ENCODE measurements at places on chromosomes 3 and 15. TPM values are rescaled to one million over a fixed set of nuclear protein-coding genes. Genes with fewer than 3 reads are reported as not detected.

DNA sequence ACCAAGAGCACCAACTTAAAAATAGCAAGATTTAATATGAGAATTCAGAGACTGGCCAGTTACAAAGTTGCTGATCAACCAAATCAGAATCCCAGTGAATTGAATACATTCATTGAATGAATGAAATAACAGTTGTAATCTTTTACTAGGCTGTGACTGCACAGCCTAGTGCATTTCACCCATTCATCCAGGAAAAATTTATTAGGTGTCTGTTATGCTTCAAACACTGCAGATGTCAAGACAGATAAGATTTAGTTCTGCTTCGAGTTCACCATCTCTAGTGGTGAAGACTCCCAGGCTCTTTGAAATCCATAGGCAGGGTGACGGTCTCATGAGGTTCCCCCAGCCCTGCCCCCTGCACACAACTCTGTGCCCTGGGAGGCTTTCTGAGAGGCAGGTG, 28.9 kb downstream of the TGM4 start:
- no peak for DNase-seq

HPS3 gene
- total RNA-seq, result 14.4 TPM

- DNase-seq, result no peak
These were observed 9.9 kb downstream of the ZIC1 start for GRCh38 chr3:147418808-147419701.

DNA sequence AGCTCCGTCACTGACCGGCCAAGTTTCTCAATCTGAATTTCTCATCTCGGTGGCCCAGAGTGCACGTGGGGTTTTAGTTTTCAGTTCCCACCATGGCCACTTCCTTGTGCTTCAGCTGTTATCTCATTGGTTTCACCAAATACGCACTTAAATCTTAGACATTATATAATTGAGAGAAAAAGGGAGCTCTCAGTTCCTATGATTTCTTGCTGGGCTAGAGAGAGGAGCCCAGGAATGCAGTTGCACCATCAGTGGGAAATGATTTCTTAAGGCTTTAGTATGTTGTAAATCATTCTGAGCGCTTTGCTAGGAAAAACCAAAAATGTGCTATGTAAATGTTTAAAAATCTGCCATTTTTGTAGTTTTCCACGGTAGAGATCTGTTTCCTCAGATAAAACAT, 53.2 kb downstream of the OXNAD1 start:
- no peak for DNase-seq

DNA sequence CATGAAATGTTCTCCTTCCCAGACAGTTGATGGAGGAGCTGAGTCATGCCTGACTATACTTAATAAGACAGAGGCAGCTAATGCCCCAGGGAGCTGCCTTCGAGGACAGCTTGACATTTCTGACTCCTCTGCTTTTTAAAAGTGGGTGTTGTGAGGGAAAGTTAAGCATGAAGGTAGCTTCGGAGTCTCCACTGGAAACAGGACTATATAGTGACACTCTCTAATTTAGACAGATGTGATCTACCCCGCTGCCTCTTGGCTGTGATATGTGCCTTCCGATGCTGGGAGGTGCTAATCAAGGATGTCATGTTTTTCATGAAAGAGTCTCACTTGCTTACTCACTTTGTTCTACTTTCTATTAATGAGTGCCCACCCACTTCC, 72.7 kb downstream of the IL1RAP start:
- no peak for DNase-seq

DNA sequence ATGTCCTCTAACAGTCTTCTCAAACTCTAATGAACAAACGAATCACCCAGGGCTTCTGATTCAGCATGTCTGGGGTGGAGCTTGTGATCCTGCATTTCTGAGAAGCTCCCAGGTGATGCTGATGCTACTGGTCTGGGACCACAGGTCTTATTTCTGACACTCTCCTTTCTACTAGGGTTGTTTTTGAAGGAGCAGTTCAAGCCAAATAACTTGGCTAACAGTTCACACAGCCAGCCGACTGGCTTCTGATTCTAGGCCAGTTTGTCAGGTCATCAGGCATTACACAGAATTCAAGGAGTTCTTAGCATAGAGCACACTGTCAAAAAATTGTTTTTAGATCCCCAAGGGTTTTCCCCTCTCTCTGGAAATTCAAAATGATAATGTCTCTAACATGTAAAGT, 100.7 kb downstream of the TIGIT start:
- DNase-seq, result no peak

DNA sequence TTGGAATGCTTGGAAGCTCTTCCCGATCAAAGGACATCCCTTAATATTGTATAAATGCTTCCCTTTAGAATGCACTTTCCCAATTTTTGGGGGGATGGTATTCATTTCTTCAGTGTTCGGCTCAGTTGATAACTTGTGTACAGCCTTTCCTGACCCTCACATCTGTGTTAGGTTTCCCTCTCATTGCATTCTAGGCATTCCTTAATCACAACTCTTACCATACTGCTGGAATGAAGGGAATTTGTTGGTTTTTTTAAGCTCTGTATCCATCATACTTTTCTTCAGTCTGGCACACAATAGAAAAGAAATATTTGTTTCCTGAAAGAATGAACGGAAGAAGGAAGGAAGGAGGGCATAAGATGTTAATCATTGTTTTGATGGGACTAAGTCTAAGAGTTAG, 119.5 kb downstream of the CHST2 start:
- no peak for DNase-seq

DNA sequence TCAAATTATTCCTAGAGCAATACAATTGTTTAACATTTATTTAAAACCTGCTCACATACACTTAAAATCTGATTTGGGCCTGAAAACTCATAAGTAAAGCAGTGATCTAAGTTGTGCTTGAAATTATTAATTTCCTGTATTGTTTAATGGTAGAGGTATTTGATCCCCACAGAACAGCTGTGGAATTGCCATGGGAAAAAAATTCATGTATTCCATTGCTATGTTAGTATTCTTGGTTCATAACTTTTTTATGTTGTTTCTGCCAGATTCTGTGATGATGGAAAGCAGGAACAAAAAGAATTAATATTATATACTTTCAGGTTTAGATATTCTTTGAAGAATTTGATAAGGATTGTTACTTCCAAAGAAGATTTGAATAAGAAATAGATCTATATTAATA, 831.5 kb upstream of the NR2F2 start:
- no peak for DNase-seq

PLA2G4E gene
- total RNA-seq, result not detected

- DNase-seq, result no peak
These were observed 2.6 kb downstream of the LTF start for GRCh38 chr3:46462111-46462510.

GRCh38 chr3:73072634-73073033, 11.2 kb downstream of the EBLN2 start:
- DNase-seq, result no peak

DNA sequence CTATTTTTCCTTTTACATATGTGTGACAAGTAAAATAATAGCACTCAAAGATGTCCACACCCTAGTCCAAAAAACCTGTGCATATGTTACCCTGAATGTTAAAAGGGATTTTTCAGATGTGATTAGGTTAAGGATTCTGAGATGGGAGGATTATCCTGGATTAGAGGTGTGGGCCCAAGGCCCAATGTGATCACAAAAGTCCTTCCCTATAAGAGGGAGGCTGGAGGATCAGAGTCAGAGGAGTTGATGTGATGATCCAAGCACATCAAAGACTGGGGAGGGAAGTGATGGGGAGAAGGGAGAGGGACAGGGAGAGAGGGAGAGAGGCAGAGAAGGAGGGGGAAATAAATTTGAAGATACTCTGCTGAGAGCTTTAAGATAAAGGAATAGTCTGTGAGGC, 512.6 kb downstream of the PLOD2 start:
- DNase-seq, result no peak

- DNase-seq, result no peak
These were observed 667.8 kb upstream of the NAALADL2 start for GRCh38 chr3:174191380-174191779.

DNA sequence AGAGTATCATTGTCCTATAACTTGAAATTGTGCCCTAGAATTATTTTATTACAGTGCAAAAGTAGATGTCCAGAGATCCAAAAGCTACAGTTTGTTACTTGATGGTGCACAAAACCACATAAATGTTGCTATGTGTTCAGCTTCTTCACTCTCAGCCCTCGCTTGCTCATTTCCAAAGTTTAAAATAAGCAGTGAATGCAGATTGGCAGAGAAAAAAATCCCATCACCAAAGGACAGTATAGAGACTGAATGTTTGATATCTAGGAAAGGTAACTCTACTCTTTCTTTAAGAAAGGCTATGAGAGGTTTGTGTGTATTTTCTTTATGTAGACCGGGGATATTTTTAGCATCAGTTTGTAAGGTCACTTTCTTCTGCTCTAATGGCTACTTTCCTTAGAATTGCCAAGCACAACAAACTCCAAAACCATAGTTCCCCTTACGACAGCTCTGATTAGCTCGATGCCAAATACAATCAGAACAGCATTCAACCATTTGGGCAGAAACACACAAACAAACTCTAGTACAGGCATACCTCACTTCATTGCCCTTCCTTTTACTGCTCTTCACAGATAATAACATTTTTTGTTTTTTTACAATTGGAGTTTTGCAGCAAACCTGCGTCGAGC, 164.1 kb upstream of the CCDC54 start:
- DNase-seq, result no peak

NR1I2 gene
- 0.29 TPM for total RNA-seq

SH2D7 gene
- not detected for total RNA-seq

GRCh38 chr3:111582120-111582474, 13.0 kb downstream of the ZBED2 start:
- no peak for DNase-seq

SLC6A1 gene
- total RNA-seq, result 0.32 TPM

COL6A5 gene
- not detected for total RNA-seq

DNA sequence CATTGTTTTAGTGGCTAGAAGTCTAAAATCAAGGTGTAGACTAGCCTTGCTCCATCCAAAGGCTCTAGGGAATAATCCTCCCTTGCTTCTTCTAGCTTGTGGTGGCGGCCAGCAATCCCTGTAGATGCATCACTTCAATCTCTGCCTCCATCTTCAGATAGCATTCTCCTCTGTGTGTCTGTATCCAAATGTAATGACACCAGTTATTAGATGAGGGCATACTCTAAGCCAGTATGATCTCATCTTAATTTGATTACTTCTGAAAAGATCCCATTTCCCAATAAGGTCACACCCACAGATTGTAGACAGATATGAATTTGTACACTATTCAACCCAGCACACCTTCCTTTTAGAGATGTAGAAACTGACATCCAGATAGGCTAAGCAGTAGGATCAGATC, 334.5 kb upstream of the KCNMB2 start:
- DNase-seq, result no peak

GRCh38 chr15:74763416-74763815, 14.8 kb downstream of the CYP1A2 start:
- no peak for DNase-seq

- DNase-seq, result no peak
These were observed 102.2 kb downstream of the ABI3BP start for GRCh38 chr3:100891033-100891432.

BCHE gene
- 27.1 TPM for total RNA-seq

DAZL gene
- not detected for total RNA-seq

HTR3E gene
- total RNA-seq, result not detected

DNA sequence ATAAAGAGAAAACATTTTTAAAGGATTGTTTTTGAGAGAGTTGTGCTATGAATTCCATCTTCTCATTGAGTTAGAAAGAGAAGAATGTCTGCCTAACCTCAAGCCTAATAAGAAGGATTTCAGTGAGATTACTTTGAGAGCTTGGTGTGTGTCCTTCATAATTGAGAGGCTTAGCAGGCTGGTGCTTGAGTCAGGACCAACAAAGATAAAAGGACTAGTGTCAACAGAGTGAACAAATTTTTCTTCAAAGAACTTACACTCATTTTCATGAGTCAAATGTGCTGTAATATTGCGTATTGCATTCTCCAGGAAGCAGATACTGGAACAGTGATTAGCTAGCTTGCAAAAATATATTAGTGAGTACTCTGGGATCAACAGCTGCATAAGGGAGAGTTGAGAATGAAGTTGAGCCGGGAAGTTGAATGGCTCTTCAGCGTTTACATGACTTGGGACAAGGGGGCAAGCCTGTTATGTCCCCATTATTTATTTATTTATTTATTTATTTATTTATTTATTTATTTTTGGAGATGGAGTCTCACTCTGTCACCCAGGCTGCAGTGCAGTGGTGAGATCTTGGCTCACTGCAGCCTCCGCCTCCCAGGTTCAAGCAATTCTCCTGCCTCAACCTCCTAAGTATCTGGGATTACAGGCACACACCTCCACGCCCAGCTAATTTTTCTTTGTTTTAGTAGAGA, 37.5 kb upstream of the SLITRK3 start:
- no peak for DNase-seq

DNA sequence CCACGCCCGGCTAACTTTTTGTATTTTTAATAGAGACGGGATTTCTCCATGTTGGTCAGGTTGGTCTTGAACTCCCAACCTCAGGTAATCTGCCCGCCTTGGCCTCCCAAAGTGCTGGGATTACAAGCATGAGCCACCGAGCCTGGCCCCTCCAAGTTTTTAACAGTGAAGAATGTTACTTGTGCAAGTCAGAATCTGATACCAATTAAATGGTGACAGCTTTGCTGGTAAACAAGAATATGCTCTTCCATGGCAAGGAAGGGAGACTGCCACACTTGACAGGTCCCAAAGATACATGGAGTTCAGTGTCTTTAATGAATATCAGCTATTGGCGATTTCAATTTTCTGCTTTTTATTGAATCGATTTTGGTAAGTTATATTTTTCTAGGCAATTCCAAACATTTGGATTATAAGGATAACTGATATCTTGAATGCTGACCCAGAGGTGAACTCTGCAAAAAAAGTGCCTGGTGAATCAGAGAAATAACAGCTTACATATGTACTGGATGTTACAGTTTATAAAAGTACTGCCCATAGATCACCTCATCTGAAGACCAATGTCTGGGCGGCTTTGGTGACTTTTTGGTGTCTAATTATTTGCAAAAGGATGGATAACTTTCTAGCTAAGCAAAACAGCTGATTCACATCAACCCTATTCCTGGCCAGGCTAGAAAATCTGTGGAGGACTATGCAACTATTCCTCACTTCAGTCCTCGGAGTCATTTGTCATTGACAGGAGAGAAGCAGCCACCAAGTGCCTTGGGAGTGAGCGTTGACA, 1.2 kb downstream of the PARP16 start:
- DNase-seq, result no peak

GRCh38 chr3:56389183-56389830, 79.0 kb downstream of the ERC2 start:
- no peak for DNase-seq

Measured in breast epithelium (tissue), 4 donors.